Astrocyte (in vitro differentiated cells and primary cell): ENCODE measurements at places on chromosomes 12 and 14. TPM values are rescaled to one million over a fixed set of nuclear protein-coding genes. Genes with fewer than 3 reads are reported as not detected.

- no peaks in the 10 kb centered on the region for H3K27me3 ChIP-seq
- DNase-seq, result no peak
- H3K36me3 ChIP-seq, result no peaks in the 10 kb centered on the region
- no peak overlapping the region for H3K4me3 ChIP-seq
These were observed 368.8 kb downstream of the SYT1 start for GRCh38 chr12:79233341-79233781.

- no peaks in the 10 kb centered on the region for H3K36me3 ChIP-seq
- H3K27ac ChIP-seq, result no peak overlapping the region
- H3K4me1 ChIP-seq, result no peaks in the 10 kb centered on the region
- H3K27me3 ChIP-seq, result no peaks in the 10 kb centered on the region
These were observed 308.2 kb upstream of the FBXO33 start for GRCh38 chr14:39740454-39740853.

The REP15 gene
- total RNA-seq, result 2.1 and 3.8 TPM in 2 replicates

The PTPRB gene
- total RNA-seq, result 2.2 and 2.5 TPM in 2 replicates

DNA sequence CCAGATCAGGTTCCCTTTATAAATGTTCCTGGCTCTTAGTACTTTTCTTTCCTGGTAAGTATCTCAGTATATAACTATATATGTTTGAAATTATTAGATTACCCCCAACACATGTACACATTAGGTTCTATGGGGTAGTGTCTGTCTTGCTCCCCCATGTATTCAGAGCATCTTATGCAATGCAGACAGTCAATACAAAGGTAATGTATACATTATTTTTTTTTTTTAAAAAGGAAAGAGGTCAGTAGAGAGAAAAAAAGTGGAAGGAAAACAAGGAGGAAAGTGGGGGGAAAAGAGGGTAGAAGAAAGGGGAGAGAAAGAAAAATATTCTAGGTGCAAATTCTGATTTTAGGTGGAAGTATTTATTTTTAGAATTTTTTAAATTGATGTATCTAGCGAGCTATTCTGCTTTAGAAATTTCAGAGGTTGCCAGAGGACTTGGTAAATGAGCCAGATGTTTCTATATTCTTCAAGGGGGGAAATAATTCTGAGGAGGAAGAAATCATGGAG is 157.9 kb downstream of the STXBP6 start:
- H3K4me3 ChIP-seq, result no peak overlapping the region
- H3K36me3 ChIP-seq, result no peaks in the 10 kb centered on the region
- H3K4me1 ChIP-seq, result peaks cover 5% of the 10 kb centered on the region
- no peak for DNase-seq
- no peaks in the 10 kb centered on the region for H3K27me3 ChIP-seq

- peaks cover 7% of the 10 kb centered on the region for H3K4me1 ChIP-seq
- H3K4me3 ChIP-seq, result no peak overlapping the region
- no peaks in the 10 kb centered on the region for H3K36me3 ChIP-seq
- no peak overlapping the region for H3K27ac ChIP-seq
These were observed 127.9 kb downstream of the EFCAB11 start for GRCh38 chr14:89826596-89826995.

DNA sequence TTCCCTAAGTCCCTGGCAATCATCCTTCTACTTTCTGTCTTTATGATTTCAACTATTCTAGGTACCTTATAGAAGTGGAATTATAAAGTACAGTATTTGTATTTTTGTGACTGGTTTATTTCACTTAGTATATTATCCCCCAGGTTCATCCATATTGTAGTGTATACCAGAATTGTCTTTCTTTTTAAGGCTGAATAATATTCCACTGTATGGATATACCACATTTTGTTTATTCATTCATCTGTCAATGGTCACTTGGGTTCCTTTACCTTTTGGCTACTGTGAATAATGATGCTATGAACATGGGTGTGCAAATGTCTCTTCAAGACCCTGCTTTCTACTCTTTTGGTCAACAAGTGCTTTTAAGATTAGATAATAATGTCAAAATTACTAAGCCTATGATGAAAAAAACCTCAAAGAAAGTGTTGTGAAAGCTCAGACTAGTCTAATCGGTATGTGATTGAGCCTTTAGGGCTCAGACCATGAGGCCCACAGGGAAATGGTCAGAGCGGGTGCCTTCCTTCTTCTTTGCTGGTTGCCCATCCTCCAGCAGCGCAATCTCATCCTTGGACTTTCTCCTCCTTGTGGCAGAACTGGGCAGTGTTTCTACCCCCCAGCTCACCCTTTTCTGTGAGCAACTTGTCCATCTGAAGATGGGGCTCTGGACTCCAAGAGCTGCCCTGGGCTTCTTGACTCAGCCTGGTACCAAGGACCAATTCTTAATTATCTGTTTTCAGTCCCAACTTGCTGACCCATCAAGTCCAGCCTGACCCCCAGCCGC is 105.4 kb downstream of the TTC8 start:
- no peak overlapping the region for H3K4me3 ChIP-seq
- no peak for DNase-seq
- H3K27me3 ChIP-seq, result no peaks in the 10 kb centered on the region
- H3K4me1 ChIP-seq, result no peaks in the 10 kb centered on the region

- H3K27me3 ChIP-seq, result no peaks in the 10 kb centered on the region
- no peak overlapping the region for H3K27ac ChIP-seq
- no peaks in the 10 kb centered on the region for H3K4me1 ChIP-seq
- H3K4me3 ChIP-seq, result no peak overlapping the region
- no peaks in the 10 kb centered on the region for H3K36me3 ChIP-seq
These were observed 1104.7 kb downstream of the BCL11B start for GRCh38 chr14:98167275-98167674.

The HOXC6 gene
- total RNA-seq, result not detected in 2 replicates

DNA sequence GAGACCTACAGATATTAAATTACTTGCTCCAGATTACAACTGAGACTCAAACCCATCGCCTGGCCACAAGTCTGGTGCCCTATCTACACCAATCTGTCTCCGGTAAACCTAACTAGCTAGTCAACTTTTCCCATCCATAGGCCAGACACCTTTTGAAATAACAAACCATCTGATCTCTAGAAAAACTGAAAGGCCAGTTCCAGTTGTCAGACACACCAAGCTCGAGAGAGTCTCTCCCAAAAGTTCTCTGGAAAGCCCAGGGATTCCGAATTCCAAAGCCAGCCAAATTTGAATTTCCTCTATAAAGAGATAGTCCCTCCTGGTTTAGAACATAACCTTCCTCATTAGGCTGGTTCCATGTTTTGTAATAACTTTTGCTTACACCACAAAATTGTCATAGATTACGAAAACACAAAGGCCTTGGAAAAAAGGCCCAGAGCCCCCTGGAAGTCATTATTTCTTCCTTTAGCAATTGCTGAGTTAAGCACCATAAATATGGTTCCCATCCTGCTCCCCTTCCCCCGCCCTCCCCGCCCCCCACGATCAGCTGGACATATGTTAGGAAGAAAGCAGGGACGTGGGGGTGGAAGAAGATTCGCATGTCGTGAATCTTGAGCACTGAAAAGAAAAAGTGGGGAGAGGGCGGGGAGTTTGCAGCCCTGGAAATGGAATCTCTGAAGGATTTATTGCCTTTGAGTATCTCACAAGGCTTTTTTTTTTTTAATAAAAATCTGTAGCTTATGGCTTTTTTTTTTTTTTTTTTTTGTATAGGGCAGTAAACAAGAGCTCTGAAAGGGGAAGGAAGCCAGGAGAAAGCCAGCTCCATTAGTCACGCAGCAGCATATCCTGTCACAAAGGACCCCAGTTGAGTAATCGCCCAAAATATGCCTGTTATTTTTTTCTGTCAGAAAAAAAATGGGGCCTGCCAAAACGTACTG is 110.4 kb downstream of the ZFP36L1 start:
- peak; percentile 95 for DNase-seq
- no peaks in the 10 kb centered on the region for H3K36me3 ChIP-seq
- H3K4me3 ChIP-seq, result no peak overlapping the region
- no peaks in the 10 kb centered on the region for H3K27me3 ChIP-seq

GRCh38 chr12:98578821-98579220 is 14.7 kb upstream of the SLC25A3 start:
- H3K27me3 ChIP-seq, result no peaks in the 10 kb centered on the region
- H3K4me1 ChIP-seq, result no peaks in the 10 kb centered on the region
- no peak overlapping the region for H3K4me3 ChIP-seq
- no peak overlapping the region for H3K27ac ChIP-seq
- peak; percentile 23 for DNase-seq
- no peaks in the 10 kb centered on the region for H3K36me3 ChIP-seq

GRCh38 chr12:6461401-6462233 is 8.9 kb downstream of the VAMP1 start:
- H3K27ac ChIP-seq, result no peak overlapping the region
- no peaks in the 10 kb centered on the region for H3K4me1 ChIP-seq
- no peak for DNase-seq
- peaks cover 22% of the 10 kb centered on the region for H3K36me3 ChIP-seq

GRCh38 chr12:23880988-23881387 is 68.5 kb downstream of the SOX5 start:
- no peak overlapping the region for H3K4me3 ChIP-seq
- DNase-seq, result no peak
- no peaks in the 10 kb centered on the region for H3K27me3 ChIP-seq
- no peaks in the 10 kb centered on the region for H3K4me1 ChIP-seq

The ARHGDIB gene
- total RNA-seq, result 14.6 and 19.0 TPM in 2 replicates

GRCh38 chr12:94204499-94205247 is 56.3 kb downstream of the PLXNC1 start:
- no peak overlapping the region for H3K4me3 ChIP-seq
- DNase-seq, result no peak
- H3K36me3 ChIP-seq, result no peaks in the 10 kb centered on the region
- no peak overlapping the region for H3K27ac ChIP-seq

The SLC17A8 gene
- total RNA-seq, result not detected in 2 replicates

GRCh38 chr14:95151561-95151960 is 5.8 kb downstream of the DICER1 start:
- H3K27ac ChIP-seq, result no peak overlapping the region
- peaks cover 3% of the 10 kb centered on the region for H3K4me1 ChIP-seq
- H3K4me3 ChIP-seq, result no peak overlapping the region
- no peak for DNase-seq
- no peaks in the 10 kb centered on the region for H3K27me3 ChIP-seq
